Activated CD4-positive, alpha-beta T cell treated with anti-CD3 and anti-CD28 coated beads, Interleukin-2, amount 10 ng/mL, durations not matched to agents 24 days and 14 days (primary cell): ENCODE measurements at places on chromosomes 12 and 14. TPM values are rescaled to one million over a fixed set of nuclear protein-coding genes. Genes with fewer than 3 reads are reported as not detected.

The PLA2G1B gene
- total RNA-seq: not detected in 2 replicates

The KLRK1 gene
- total RNA-seq: not detected in 2 replicates

- DNase-seq: peak; percentile 86
These were observed 511 bp downstream of the ANO6 start for GRCh38 chr12:45216230-45216982.

GRCh38 chr12:80807640-80808288 lies 91.1 kb downstream of the MYF5 start:
- no peak for DNase-seq

DNA sequence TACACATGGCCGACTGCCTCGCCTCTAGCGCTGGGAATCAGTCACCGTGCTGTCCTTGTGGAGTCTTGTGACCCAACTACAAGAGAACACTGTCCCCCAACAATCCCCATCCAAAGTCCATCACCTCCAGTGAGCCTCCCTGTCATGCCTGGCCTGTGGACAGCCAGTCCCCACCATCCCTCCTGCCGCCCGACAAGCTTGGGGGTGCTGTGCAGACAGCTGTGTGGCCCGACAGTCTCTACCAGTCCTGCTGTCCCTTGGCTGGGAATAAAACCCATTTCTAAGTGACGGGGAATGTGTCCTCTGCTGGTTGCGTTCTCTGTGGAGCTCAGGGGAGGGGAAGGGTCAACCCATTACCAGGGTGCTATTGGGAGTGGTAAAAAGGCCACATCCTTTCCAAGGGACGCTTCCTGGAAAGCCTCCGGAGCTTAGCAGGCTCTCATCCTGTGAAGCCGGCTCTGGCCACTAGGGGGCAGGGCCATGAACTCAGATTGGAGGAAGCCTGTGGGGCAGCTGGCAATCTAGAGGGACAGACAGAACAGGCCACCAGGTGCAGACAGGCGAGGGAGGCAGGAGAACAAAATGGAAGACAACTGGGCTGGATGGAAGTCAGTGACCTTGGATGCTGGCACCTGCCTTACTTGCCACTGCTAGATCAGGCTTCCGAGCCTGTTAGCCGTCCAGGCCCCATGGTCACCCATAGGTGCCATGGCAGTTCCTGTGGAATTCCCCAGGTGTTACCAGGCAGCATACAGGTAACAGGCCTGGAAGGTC lies 12.0 kb upstream of the BLTP3B start:
- peak; percentile 93 for DNase-seq

DNA sequence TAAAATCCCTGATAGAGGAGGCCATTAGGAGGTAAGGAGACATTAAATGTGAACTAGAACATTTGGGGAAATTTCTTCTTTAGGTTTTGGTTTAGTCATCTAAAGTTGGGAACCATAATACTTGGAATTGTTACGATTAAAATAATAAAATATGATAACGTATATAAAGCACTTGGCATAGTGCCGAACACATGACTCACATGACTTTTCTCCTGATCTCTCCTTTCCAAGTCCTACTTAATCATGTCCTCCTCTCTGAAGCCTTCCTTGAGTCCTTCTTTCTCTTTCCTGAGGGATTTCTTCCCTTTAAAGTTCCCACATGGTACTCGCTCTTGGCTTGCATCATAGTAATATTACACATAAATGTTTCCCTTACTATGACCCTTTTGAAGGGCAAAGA lies 20.0 kb downstream of the BEST3 start:
- DNase-seq: no peak

GRCh38 chr14:100072783-100073346 lies 7.6 kb downstream of the EVL start:
- DNase-seq: peak; percentile 88
